GM13976 (cell line): ENCODE measurements at places on chromosomes 12 and 14.

DNA sequence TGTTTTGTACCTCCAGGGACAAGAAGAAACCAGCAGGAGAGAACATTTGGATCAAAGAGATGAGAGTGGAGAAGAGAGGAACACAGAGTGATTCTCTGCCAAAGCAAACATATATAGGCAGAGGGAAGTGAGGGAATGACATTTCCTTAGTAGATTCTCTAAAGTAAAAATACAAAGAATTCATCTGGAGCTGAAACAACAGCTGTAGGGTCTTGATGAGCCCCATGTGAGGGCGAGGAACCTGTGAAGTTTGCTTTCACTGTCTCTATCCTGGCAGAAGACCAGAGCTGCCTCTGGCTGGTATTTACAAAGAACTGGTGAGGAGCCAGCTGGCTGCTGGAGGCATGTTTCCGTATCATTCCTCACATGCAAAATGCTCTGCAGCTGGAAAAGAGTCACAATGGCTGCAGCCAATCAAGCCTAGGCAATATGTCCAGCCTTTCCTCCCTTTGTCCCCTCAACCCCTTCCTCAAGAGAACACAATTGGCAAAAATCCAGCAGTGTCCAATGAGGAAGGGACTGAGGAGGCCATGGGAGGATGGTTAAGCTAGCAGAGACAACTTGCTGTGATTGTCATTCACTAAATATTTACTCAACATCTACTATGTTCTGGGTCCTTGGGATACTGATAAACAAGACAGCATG lies 122.5 kb downstream of the PHLDA1 start:
- DNase-seq = no peak

DNA sequence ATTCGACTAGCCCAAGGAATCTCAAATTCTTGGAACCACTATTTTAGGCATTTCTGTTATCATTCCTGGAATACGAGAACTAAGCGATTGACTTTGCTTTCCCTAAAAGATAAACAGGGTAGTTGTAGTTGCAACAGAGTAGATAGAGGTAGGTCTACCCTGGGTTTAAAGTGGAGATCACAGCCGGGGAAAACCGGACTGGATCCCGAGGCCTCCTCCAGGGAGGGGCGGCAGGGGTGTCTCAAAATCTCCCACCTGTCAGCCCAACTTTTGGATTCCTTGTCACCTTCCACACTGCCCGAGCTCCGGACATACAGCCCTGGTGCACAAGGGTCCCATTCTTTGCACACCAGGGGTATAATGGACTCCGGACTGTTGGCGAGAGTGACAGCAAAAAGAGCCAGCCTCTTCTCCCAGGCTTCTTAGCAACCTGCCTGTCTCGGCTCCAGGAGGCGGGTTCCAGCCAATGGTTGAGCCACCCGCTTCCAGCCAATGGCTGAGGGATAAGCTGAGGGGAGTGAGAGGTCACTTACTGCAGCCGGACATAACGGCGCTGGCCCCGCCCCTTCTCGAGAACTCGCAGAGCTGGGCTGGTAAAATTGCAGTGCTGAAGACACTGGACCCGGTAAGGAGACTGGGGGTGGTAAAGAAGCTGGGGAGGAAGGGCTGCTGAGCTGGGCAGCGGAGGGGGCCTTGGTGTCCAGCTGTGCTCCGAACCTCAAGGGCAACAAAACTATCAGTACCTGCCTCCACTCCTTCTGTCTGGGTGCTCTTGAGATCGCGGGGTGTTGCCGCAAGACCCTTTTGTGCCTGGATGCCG lies at the start of gene SUOX:
SUOX (plus strand) TSS at position 562 of the 820 bp plus-strand sequence. CDS start 4,946 bp downstream, outside the sequence.
- DNase-seq = peak; percentile 98

DNA sequence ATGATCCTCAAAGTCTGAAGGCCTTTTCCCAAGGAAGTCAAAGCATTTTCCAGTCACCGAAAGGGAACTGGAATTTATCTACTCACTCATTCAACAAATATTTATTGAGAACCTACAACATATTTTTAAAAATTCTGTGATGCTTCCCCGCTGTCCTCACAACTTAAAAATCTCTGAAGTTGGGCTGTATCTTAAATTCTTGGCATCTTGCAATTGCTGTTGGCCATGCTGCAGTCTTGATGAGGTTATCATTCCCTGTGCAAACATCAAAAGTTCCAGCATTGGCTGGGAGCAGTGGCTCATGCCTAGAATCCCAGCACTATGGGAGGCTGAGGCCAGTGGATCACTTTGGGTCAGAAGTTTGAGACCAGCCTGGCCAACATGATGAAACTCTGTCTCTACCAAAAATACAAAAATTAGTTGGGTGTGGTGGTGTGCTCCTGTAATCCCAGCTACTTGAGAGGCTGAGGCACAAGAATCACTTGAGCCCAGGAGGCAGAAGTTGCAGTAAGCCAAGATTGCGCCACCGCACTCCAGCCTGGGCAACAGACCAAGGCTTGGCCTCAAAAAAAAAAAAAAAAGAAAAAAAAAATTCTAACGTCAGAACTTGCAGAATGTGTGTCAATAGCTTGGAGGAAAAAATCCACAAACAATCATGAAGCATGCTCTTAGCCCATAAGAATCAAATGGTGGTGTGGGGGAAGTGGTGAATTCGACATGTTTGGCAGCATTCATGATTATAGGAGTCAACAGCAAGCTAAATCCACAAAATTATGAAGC lies 34.9 kb downstream of the CCDC177 start:
- DNase-seq = no peak

DNA sequence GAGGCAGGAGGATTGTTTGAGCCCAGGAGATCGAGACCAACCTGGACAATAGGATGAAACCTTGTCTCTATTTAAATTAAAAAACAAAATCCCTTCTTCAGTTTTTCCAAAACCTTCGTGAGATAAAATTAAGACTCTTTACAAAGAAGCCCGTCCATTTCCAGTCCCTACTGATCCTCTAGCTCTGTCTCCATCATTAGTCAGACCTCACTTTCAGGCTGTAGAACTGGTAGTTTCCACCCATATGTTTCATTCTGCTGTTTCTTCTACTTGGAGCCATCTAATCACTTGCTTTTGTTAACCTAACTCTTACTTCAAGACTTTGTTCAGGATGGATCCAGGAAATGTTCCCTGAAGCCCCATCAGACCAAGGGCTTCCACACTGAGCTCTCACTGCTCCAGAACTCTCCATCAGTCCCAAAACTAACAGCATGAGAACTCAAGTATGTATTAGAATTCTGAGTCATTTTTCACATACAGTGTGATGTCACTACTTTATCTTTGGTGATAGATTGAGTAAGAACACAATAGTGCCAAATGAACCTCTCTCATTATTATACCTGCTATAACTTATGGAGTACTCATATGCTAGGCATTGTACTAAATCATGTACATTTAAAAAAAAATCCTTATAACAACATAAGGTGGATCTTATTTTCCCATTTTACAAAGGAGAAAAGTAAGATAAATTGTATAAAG lies 90.8 kb downstream of the PRICKLE1 start:
- no peak for DNase-seq

DNA sequence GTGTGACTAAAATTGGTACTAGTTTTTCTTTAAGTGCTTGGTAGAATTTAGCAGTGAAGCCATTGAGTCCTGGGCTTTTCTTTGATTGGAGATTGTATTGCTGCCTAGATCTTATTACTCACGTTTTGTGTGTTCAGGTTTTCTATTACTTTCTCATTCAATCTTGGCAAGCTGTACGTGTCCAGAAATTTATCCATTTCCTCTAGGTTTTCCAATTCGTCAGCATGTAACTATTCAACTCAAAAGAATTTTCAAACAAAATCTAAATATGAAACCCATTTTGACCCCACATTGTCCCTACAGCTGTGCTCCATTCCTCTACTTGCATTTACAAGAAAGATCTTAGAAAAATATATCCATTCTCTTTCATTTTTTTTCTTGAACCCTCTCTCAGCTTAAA lies 1613.4 kb upstream of the SEL1L start:
- DNase-seq = no peak

- DNase-seq = no peak
Observed at GRCh38 chr12:26460361-26460760, 265.0 kb downstream of the SSPN start.

DNA sequence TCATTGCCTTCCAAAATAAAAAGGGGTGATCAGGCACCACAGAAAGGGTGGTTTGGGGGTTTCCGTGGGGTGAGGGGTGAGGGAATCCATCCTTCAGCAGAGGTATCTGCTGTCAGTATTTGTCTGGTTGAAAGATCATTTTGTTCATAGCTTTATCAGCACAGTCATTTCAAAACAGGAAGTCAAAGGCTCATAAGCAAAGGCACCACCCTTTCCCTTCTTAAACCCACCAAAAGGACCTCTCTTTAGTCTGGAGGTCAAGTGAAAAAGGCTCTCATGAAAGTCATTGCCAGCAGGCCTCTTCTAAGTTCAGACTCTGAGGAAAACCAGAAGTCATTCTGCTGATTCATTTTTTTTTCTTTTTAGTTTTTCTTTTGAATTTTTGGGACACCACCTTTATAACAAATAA lies 6.2 kb downstream of the CHST11 start:
- peak; percentile 60 for DNase-seq

DNA sequence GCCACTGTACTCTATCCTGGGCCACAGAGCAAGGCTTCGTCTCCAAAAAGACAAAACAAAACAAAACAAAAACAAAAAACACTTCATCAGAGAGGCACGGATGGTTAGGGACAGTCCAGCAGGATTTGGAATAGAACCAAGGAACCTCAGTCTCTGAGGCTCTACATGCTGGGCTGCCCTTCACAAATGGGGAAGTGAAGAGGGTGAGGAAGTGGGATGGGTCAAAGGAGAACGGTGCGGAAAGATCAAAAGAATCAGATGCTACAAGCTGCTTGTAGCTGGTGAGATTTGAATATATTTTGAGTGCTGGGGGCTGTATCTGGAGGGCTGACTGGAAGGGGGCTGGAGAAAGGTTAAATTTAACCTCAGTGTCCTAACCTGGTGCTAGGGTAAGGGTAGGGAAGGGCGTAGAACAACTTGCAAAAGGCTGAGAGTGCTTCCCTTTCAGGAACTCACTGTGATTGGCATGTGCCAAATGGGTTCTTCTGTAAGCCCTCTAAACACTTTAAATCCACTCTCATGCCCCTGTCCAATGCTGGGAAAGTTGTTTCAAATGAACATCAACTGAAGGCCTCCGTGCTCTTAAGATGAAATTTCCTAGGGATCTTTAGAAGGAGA lies 4.6 kb downstream of the FOXJ2 start:
- peak; percentile 58 for DNase-seq

GRCh38 chr12:107948391-107948945 lies 174.0 kb downstream of the ASCL4 start:
- DNase-seq = no peak

- no peak for DNase-seq
Observed at GRCh38 chr14:35402323-35403113, 2.0 kb downstream of the NFKBIA start.

GRCh38 chr12:47370421-47370820 lies 290.7 kb upstream of the AMIGO2 start:
- DNase-seq = no peak
